ENCODE measurements at places on chromosomes 4 and X.

- no peak for DNase-seq
Measured at GRCh38 chr4:112038861-112039260, 106.4 kb upstream of the FAM241A start.

DNA sequence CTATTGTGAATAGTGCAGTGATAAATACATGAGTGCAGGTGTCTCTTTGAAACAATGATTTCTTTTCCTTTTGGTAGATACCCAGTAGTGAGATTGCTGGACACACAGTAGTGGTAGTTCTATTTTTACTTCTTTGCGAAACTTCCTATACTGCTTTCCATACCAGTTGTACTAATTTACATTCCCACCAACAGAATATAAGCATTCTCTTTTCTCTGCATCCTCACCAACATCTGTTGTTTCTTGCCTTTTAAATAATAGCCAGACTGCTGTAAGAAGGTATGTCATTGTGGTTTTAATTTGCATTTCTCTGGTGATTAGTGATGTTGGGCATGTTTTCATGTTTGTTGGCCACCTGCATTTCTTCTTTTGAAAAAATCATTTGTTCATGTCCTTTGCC is 105.9 kb downstream of the COL4A6 start:
- no peak for DNase-seq

DNA sequence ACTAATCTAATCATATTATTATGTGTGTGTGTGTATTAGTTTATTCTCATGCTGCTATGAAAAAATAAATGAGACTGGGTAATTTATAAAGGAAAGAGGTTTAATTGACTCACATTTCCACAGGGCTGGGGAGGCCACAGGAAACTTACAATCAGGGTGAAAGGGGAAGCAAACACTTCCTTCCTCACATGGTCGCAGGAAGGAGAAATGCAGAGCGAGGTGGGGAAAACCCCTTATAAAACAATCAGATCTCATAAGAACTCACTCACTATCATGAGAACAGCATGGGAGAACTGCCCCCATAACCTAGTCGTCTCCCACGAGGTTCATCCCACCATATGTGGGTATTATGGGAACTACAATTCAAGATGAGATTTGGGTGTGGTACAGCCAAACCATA is 190.9 kb upstream of the TAPT1 start:
- DNase-seq: no peak

DNA sequence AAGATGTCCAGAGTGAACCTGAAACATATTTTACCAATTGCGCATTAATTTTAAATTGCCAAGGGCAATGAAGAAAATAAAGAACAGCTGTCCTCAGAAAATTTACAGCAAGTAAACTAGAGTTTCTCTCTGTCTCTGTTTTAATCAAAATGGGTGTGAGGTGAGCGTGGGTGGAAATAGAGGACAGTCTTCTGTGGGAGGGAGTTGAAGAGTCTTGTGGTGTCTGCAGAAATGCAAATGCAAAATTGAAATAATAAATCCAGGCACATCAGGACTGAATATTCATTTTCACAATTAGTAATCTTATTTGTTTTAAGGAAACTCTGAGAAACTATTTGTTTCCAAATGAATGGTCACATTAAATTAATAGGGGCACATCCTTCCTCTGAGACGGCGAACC is 192.0 kb downstream of the ARHGAP10 start:
- DNase-seq: no peak

GRCh38 chrX:13420545-13421183 is 100.8 kb upstream of the ATXN3L start:
- DNase-seq: no peak

DNA sequence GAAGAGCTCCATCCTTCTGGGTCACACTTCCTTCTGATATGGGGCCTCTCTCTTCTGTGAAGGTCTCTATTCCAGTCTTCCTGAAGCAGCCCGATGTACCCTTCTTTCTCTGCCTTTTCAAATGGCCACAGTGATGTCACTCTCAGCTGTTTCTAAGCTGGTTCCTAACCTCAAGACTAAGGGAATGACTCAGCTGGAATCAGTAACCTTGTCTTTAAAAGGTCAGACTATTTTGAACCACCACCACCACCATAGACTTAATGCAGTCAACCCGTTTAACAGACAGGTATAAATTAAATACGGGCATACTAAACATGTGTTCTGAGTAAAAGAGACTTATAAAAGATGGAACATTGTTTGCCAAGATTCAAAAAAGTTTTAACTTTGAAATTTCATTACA is 121.0 kb downstream of the PPA2 start:
- no peak for DNase-seq

GRCh38 chrX:114905251-114905650 is 112.2 kb downstream of the IL13RA2 start:
- DNase-seq: no peak

DNA sequence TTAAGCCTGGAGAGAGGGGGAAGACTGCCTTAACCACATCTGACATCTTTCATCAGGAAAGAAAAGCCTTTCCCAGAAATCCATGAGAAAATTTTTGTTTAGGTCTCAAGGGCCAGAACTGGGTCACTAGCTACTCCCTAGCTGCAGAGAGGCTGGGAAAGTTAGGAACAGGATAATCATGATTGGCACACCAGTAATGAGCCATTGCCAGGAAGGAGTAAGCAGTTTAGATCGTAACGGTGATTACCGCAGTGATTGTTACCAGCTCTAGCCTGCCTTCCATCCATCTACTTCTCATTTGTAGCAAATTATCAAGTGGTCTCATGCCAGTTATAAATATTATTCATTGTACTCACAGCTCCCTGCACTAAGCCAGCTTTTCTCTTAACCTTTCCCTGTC is 22.7 kb upstream of the STX18 start:
- no peak for DNase-seq

DNA sequence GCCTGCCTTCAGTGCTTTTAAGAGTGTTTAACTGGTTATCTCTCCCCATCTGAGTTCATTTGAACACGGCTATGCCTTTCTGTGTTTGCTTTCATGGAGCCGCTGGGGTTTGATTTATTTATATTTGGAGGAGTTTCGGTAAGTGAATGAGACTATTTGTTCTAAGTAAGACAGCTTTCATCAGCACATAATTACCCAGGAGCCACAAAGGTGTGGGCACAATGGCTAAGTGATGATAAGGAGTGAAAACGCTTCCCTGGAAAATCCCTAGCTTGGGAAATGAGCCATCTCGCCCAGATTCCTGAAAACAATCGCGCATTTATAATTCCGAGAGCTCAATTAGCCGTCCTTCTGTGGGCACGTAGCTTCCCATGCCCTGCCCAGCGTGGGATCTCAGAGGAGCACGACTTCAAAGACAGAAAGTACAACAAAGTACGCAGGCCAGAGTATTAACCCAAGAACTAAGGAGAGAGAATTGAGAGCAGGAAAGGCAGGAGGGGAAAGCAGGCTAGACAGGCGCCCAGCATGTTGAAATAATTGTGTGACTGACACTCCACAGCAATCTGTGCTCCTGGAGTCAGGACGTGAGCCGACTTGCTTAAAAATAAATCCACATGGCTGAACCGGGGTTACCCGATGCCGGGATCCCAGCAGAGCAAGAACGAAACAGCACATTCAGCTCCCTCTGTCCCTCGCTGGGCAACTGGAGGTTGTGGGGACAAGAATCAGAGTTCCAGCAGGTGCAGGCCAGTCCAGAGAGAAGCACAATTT is 99.0 kb downstream of the DHRSX start:
- DNase-seq: no peak

DNA sequence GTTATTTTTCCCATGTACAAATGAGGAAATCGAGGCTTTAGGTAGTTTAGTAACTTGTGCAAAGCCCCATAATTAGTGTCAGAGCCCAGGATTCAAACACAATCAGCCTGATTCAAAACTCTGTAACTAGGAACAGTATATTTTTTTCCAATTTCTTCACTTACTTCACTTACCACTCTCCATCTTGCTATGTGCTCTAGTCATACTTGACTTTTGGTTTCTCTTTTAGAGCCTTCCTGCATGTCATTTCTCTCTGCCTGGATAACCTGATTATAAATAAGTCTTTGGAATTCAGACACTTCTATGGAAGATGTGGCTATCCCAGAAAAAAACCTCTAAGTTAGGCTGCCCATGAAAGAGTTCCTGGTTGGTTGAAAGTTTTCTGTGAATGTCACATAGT is 22.2 kb downstream of the SATL1 start:
- no peak for DNase-seq

DNA sequence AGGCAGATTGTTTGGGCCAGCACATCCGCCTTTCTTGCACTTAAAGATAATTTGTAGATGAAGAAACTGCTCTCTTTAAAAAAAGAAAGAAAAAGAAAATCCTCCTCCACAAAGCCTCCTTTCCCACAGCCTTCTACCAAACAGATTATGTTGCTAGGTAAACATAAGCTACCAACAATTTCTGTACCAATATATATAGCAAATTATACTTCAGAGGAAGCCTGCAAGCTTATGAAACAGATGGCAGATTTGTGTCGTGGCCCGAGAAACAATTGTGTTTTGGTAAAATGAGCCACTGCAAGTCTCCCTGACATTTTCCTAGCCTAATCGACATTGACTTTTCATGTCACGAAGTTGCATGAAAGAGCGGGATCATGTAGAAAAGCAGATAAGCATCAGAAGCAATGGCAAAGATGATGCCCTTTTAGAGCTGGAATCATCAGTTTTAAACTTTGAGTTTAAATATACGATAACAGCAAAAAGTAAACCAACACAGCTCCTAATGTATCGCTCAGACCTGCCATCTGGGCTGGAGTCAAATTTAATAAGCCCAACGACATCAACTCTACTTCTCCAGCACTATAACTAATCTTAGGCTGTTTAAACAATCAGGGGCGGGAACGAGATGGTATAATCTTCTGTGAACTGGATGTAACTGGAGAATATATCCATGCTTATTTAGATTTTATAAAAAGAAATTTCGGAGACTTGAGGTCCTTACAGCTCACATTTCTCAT is 94.9 kb upstream of the PLAC1 start:
- DNase-seq: no peak

GRCh38 chr4:169439244-169439643 is 168.5 kb upstream of the SH3RF1 start:
- no peak for DNase-seq

DNA sequence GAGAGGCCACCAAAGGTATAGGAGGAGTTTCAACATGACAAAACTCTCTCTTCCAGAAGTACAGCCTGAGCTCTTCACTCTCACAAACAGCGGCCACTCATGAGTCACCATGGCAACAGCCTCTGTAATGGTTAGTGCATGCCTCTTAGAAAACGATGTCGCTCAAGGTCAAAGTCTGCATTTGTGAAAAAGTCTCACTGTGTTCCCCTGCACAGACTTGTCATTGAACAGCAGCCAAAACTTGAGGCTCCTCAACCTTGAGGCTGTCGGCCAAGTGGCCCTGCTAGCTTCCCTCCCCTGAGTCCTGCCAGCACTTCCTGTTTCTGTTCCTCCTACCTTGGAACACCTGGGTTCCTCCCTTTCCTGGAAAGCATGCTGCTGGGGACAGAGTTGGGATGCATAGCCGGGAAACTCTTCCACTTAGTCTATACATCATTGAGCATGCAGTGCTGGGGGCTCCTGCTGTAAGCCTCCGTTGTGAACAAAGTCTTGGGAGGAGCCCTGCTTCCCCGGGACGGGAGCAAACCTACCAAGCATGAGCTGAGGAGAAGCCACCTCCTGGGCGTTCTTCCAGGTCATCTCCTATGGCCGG is 66.6 kb downstream of the ING2 start:
- no peak for DNase-seq

DNA sequence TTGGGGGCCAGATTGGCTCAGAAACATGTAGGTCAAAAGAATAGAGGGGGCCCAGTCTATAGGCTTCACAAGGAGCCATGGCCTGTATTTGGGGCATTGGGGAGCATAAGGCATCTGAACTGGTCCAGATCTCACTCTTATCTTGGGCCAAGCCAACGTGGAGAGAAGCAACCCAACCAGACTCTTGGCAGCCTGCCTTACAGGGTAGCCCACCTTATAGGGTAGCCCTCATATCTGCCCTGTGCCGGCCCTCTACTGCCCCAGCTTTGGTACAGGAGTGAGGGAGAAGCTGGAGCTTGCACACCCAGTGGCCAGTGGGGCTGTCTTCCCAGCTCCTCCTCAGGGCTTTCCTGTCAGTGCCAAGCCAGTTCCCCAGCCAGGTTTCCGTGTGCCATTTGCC is 142.2 kb downstream of the AMMECR1 start:
- no peak for DNase-seq

- no peak for DNase-seq
Measured at GRCh38 chr4:39587881-39588280, 50.8 kb downstream of the SMIM14 start.

DNA sequence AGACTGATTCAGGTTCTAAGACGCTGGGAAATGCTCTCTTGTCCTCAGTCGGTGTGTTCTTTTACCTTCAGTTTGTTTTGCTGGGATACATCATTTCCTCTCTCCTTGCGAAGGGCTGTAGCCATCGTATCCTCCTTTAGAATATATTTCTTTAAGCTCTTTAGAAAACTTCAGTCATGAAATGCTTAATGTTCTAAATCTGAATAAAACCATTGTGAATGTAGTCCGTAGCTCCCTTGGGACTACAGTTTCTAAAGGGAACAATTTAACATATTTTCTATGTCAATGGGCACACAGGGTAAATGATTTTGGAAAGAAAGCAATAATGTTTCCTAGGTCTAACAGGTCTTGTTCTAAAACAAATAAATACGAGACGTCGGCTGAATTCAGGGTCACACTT is 40.6 kb downstream of the STOX2 start:
- no peak for DNase-seq

GRCh38 chr4:112854420-112854819 is 195.0 kb upstream of the ANK2 start:
- no peak for DNase-seq

- DNase-seq: no peak
Measured at GRCh38 chr4:41213625-41214135, 662 bp downstream of the APBB2 start.

DNA sequence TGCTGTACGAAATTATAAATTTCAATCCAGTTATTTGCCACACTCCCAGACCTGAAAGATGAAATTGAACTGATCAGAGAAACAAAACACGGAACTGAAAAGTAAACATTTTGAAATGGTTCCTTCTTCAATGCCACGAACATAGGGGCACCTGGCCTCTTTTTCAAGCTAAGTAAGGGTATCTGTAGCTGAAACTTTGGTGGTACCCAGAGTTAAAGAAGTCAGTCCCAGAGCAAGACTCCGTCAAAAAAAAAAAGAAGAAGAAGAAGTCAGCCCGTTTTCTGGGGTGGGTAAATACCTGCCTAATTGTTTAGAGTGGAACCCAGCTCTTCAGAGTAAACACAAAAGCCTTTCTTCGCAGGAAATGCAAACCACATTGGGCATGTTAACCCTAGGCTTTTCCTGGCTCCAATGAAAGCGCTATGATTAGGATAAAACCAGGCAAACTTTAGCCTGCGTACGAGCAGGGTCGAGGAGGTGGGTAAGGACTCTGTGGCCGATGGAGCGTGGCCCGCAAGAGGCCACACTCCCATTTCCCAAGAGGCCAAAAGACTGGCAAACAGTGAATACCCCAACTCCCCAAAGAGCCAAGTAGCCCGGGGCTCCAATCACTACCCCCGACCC is 1.3 kb downstream of the ANTXR2 start:
- DNase-seq: no peak

GRCh38 chr4:91837608-91838029 is 466.1 kb upstream of the GRID2 start:
- DNase-seq: no peak
